NCI-H526 (cell line): ENCODE measurements at places on chromosomes 12 and 14.

DNA sequence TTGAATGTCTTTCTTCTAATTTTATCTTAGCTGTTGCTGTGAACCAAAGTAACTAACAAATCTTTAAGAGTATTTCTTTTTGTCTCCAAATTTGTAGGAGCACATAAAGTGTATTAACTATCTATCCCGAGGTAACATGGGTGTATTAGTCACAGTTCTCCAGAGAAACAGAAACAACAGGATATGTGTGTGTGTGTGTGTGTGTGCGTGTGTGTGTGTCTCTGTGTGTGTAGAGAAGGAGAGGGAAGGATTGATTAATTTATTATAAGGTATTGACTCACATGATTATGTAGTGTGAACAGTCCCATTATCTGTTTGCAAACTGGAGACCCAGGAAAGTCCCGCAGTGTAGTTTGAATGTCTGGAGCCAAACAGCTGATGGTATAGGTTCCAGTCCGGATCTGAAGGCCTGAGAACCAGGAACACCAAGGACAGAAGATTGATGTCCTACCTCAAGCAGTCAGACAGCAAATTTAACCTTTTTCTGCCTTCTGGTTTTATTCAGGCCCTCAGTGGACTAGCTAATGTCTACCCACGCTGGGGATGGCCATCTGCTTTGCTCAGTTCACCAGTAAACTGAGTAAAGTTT lies 14.4 kb downstream of the G2E3 start:
- no peak for DNase-seq

GRCh38 chr14:42508209-42508946 lies 901.7 kb downstream of the LRFN5 start:
- no peak for DNase-seq

GRCh38 chr14:36771028-36771640 lies 109.5 kb downstream of the PAX9 start:
- DNase-seq: no peak

DNA sequence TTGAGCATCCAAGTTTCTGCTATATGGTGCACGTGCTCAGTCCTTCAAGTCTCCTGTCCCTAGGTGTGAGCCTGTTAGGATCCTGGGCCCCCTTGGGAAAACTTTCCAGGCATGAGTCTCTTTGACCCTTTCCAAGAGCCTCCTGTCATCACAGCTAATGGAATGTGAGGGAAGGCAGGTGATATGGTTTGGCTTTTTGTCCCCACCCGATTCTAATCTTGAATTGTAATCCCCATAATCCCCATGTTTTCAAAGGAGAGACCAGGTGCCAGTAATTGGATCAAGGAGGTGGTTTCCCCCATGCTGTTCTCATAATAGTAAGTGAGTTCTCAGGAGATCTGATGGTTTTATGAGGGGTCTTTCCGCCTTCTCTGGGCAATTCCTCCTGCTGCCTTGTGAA lies 265.5 kb downstream of the ATP23 start:
- no peak for DNase-seq

GRCh38 chr14:101301011-101301410 lies 260.3 kb upstream of the DIO3 start:
- no peak for DNase-seq

DNA sequence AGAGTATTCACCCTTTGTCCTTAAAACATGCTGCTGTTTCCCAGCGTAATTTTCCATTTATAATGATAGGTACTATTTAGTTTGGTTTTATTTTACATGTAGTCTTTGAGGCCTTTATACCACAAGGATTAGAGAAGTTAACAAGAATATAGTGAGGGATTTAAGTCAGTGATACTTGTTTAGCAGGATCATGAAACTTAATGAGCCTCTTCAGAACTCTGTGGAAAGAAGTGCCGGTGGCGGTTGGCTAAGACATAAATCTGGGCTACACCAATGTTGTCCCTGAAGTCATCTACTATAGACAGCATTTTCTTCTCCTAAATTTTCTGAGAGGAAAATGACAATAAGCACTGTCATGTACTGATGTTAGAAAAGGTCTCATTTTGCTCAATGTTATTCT lies 1226.0 kb upstream of the SEL1L start:
- no peak for DNase-seq

- no peak for DNase-seq
Measured at GRCh38 chr12:79055926-79056674, 191.5 kb downstream of the SYT1 start.

DNA sequence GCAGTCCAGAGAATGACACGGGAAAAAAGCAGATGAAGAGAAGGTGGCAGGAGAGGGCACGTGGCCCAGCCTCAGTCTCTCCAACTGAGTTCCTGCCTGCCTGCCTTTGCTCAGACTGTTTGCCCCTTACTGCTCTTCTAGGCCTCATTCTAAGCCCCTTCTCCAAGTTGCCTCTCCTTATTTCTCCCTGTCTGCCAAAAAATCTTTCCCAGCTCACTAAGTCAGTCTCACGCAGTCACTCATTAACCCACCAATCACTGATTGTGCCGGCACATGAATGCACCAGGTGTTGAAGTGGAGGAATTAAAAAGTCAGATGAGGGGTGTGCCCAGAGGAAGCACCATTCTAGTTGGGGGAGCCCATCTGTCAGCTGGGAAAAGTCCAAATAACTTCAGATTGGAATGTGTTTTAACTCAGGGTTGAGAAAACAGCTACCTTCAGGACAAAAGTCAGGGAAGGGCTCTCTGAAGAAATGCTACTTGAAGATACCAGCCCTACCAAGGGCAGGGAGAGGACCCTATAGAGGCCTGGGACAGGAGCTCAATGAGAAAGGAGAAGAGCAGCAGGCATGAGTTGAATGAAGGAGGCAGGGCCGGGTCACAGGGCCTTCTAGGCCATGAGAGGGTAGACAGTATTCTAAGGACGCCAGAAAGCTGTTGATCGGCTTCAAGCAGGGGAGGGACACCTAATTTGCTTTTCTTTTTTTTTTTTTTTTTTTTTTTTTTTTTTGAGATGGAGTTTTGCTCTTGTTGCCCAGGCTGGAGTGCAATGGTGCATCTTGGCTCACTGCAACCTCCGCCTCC lies 40.9 kb downstream of the DAD1 start:
- DNase-seq: no peak

GRCh38 chr14:52589646-52590045 lies 37.0 kb downstream of the GPR137C start:
- no peak for DNase-seq
